Posterior cingulate gyrus (tissue), 11 donors: ENCODE measurements at places on chromosomes 2 and 18.

GRCh38 chr2:237120916-237121315 lies 35.2 kb downstream of the COPS8 start:
- DNase-seq, result no peak

DNA sequence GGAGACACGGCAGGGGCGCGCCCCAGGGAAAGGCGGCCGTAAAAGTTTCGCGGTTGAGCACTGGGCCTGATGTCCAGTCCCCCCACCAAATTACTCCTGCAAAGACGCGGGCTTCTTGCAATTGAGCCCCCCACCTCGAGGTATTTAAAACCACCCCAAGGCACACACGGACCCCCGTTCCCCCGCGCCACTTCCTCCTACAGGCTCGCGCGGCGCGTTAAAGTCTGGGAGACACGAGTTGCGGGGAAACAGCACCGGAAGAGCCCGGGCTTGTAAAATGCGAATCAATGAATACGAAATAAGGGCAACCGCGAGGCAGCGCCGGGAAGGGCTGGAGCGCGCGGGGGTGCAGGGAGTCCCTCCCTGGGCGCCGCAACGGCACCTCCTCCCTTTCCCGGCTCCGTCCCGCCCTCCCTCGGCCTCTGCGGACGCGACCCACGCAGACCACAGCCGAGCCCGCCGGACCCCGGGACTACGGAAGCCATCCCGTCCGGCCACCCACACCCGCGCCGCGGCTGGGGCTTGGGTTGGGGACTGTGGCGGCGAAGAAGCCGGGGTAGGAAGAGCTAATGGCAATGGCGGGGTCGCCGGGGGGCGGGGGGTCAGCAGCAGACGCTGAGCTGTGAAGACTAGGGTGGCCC lies 918 bp upstream of the NETO1 start:
- no peak for DNase-seq

DNA sequence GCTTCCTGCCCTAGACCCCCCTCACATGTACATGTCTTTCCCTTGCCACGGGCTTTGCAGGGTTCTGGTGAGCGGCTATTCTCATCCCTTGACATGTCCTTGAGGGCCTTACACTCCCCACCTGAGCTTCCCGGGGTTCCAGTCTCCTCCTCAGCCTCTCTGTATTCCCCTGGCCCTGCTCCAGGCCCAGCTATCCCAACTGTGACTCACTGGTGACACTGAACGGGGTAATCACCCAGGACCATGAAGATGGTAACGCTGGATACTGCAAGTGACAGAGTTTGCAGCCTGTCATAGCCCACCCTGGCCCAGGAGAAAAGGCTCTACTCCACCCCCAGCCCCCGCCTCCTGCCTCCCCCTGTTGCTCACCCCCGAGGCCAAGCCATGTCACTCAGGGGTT lies 27.3 kb downstream of the KIF3C start:
- DNase-seq, result no peak

DNA sequence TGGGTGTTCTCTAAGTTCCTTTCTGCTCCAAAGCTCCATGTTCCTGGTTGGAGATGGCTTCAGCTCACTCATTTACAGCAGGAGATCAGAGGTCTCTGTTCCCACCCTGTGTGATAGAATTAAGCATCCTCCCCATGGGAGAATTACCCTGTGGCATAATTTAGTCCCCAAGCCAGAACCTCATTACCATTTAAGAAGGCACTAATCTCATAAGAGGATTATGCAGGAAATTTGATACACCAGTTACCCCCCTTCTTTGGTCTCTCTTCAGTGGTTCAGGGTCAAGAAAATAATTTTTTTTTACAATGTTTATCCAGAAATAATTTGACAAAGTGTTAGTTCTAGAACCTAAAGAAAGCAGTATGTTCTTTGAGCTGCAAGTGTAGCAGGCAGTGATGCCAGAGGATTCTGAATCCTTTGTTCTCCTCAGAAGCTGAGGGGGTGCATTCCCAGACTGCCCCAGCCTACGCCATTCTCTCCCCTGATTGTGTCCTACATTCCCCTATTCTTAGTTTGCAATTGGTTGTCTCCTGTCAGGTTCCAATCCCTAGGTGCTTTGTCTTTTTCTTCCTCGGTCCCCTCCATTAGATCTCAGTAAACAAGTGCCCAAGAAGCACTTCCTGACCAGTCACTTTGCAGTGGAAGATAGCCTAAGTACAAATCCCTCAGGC lies 163.6 kb downstream of the PRKCE start:
- DNase-seq, result no peak

GRCh38 chr2:199784512-199784911 lies 66.5 kb downstream of the FTCDNL1 start:
- no peak for DNase-seq

DNA sequence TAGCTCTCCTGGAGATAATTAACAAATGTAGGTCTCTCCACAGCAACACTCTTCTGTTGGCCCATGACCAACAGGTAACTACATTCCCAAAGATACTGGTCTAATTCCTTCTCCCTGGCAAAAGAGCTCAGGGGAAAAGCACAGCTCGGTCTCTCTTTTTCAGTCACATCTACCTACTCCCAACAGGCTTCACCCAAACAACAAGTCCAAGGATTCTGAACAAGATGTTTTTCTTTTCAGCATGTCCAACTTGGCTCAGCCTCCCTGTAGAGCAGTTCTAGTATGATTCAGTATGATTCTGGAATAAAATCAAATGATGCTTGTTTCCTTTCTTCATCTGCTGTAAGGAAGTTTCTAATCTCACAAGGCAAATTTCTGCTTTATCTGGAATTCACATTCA lies 1704.8 kb upstream of the PIK3C3 start:
- no peak for DNase-seq

DNA sequence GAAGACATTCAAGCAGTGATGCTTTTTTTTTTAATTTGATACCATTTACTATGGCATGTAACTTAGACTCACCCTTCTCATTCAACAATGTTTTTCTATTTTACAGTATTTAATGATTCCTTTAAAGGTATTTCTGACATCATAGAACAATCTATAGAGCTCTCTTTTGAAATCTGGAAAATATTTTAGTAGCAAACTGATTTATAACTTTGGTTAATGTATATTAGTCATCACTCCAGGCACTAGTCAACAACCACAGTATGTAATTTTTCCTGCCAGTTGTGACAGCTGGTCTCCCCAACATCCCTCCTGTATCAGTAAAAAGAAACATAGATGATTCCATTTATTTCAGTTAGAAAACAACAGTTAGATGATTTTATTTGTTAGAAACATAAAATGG lies 122.9 kb downstream of the LCLAT1 start:
- DNase-seq, result no peak

DNA sequence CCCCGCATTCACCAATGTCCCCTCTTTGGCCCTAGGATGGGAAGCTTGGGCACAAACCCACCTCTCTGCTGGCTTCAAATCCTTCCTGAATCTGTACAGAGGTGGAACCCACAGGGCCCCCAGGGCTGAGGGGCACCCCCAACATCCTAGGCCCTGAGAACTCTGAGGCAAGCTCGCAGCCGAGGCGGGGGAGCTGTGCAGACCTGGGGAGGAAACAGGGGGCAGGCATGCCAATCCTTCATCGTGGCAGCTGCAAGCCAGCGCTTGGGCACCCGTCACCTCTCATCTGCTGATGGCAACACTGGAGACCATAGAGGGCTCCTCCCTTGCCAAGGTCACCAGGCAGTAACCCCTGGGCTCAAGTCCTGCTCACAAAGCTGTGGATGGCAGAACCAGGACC lies 10.8 kb downstream of the ECEL1 start:
- no peak for DNase-seq

GRCh38 chr2:46645681-46646162 lies 166.4 kb downstream of the TMEM247 start:
- DNase-seq, result no peak

GRCh38 chr2:95380280-95380679 lies 22.2 kb upstream of the FAHD2A start:
- no peak for DNase-seq

- DNase-seq, result no peak
These were observed 269.6 kb upstream of the CWC22 start for GRCh38 chr2:180276733-180277132.

- DNase-seq, result no peak
These were observed 195.2 kb downstream of the FBXO15 start for GRCh38 chr18:73952296-73952946.

DNA sequence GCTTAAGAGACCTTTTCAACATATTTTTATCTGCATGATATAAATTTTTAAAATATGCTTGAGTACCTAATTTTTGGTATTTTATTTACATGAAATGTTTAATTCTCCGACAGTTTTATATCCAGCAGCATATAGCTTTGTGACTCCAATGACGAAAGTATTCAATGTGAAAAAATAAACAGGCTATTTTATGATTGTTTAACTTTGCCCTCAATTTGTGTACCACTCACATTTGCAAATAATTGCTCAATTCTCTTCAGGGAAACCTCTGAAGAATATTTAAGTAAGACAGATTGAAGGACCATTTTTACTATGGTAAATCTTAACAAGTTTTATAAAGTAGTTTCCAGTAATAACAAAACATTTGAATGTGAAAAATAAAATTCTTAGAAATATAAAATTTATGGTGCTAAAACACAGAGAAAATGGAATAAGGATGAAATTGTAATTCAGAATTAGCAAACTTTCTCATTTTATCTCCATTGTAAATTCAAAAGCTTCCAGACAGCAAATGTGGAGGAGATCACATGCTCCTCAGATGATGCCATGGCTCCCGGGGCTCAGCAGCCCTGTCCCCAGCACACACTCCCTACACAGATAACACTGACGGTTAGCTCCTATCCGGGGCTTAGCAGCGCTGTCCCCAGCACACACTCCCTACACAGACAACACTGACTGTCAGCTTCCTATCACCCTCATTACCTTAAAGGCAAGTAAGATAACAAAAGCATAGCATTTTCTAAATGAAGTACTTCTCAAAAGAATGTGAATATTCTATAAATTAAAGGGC lies 39.7 kb downstream of the SH3YL1 start:
- peak; percentile 88 for DNase-seq

GRCh38 chr18:47063096-47063495 lies 27.7 kb upstream of the ELOA2 start:
- DNase-seq, result no peak

DNA sequence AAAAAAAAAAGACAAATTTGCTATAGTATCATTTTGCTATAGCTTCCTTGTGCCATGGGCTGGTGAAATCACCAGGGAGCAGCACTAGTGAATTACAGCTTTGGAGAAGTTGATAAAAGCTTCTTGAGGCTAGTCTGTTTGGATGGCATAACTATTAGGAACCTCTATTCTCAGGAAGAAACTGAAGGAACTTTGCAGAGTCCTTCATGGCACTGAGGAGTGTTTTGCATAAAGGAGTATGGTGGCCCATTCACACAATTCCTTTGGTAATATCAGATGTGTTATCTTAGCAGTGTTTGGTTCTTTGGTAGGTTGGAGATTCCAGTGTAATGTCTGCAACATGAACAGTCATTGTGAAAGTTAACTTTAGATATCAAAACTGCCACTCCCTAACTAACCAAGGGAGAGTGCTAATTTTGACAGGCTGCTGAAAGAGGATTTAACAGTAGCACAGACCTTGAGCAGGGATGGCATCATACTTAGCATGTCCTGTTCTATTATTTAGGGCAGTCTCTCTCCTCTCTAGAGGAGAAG lies 76.6 kb upstream of the ZFP36L2 start:
- DNase-seq, result no peak

DNA sequence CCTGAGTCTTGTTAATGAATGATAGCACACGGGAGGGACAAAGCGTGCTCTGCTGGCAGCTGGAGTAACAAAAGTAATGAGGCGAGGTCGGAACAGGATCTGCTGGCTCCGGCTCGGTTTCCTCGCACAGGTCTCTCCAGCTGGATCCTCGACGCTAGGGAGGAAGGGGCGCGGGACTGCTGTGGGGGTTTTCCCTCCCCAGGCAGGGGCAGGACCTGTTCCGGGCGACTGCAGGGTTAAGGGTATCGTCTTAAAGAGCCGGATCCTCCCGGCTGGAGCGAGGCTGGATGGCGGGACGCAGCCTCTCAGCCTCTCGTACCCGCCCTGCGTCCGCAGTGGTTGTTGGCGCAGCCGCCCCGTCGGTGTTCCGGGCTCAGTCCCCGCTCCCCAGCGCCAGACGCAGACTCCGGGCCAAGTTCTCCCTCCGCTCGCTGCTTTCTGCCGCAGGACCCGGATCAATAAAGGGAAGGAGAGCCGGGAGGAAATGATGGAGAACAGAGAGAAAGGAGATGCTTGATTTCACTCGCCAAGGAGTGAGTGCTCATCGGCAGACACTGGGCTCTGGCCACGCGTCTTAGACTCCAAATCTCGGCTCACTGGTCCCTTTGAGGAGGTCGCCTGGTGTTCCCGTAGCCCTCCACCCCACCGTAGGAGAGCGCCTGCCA lies 1.1 kb upstream of the LIPG start:
- DNase-seq, result no peak

DNA sequence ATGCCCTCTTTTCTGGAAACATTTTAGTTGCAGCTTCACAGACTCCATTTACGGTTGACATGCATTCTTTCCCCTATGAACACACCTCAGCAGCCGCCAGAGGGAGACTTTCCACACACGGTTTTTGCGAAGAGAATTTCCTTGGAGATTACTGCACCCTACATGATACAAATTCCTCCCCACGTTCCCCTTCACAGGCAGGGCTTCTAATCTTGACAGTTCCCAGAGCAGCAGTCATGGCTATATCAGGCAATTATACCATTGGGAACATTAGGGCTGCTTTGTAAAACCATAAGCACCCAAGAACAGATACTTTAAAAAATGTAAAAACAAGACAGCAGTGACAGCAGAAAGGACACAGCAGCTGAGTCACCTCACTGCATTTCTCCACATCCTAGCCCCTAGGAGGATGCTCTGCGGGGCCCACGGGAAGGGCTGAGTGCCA lies 253.8 kb downstream of the TGIF1 start:
- DNase-seq, result peak; percentile 61

DNA sequence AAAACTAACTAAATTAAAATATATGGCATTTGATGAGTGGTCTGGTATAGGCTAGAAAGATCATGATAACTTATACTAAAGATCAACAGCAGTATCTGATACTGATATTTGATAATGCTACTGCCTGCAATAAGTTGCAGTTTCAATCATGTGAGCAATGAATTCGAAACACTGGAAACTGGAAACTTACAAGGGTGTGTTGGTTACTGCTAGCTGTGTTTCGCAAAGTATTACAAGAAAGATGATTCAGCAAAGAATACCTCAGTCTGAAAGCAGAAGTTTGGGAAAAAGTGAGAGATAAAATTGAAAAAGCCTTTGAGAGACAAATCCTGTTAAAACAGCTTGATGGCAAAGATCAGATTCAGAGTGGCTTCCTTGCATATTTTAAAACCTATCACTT lies 294.5 kb downstream of the CCDC178 start:
- DNase-seq, result no peak
